Fibroblast of lung (primary cell): ENCODE measurements at places on chromosomes 4 and X. TPM values are rescaled to one million over a fixed set of nuclear protein-coding genes. Genes with fewer than 3 reads are reported as not detected.

Gene SPANXN4
- not detected in 2 replicates for polyA plus RNA-seq

Gene GUCY1A1
- polyA plus RNA-seq, result 0.52 and 8.1 TPM in 2 replicates

GRCh38 chr4:60455380-60455779 is 744.7 kb upstream of the ADGRL3 start:
- no peak for DNase-seq

- no peak for DNase-seq
These were observed 56.9 kb downstream of the CPLX1 start for GRCh38 chr4:768995-769394.

DNA sequence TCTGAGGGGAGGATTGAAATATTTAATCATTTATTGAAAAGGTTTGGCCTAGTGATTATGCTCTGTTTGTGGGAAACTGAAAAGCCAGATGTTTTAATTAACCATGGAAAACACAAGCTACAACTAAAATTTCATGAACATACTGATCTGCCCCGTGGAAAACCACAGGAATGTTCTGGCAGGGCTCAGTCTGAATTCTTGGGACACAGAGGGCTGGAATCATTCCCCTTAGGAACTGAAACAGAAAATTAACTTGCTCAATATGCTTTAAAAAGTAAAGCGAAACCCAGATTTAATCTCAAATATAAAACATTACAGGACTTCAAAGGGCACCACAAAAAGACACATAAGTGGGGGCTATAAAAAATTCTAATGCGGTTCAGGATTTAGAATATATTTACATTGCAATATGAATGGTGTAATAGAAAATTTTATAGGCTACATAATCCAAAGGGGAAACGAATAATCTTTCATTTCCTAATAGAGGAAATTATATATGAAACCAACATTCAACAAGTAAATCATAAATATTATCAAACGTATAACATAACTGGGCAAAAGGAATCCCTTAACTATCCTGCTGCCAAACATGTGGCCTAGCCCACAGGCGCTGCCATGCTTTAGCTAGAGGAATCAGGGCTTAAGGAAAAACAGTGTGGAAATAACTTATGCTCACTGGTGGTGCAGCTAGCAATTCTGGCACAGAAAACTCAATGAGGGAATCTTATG is 70.9 kb downstream of the APBB2 start:
- peak; percentile 97 for DNase-seq

- no peak for DNase-seq
These were observed 10.1 kb upstream of the FMR1 start for GRCh38 chrX:147901461-147902126.

- peak; percentile 87 for DNase-seq
These were observed 460.9 kb downstream of the GABRG1 start for GRCh38 chr4:45663003-45663402.
